ENCODE measurements at places on chromosomes 6 and 20. TPM values are rescaled to one million over a fixed set of nuclear protein-coding genes. Genes with fewer than 3 reads are reported as not detected.

Gene ASIP
- not detected for total RNA-seq

Gene CAGE1
- total RNA-seq = not detected

Gene ACOT8
- total RNA-seq = 36.0 TPM

Gene ZSCAN31
- 2.1 TPM for total RNA-seq

Gene HDAC2
- 66.0 TPM for total RNA-seq

Gene BPIFB1
- not detected for total RNA-seq

Gene TBC1D7
- total RNA-seq = 21.0 TPM

Gene VEGFA
- total RNA-seq = 46.0 TPM

Gene C6orf52
- total RNA-seq = 1.6 TPM

Gene MEI4
- not detected for total RNA-seq

Gene TNXB
- total RNA-seq = 0.51 TPM

Gene CST4
- not detected for total RNA-seq

Gene TP53TG5
- not detected for total RNA-seq

Gene NKX2-4
- total RNA-seq = not detected

Gene FHL5
- not detected for total RNA-seq

Gene CALHM6
- 1.6 TPM for total RNA-seq

Gene TUBB2B
- total RNA-seq = 95.6 TPM

Gene CCDC170
- 0.33 TPM for total RNA-seq

Gene BCKDHB
- 15.8 TPM for total RNA-seq

Gene FAM162B
- total RNA-seq = not detected

Gene RGS17
- total RNA-seq = 5.2 TPM

Gene LTB
- 2.0 TPM for total RNA-seq

Gene PHACTR1
- 4.1 TPM for total RNA-seq

Gene EYS
- total RNA-seq = not detected

Gene FAM135A
- 5.7 TPM for total RNA-seq

Gene RHAG
- total RNA-seq = not detected

Gene C6orf132
- 22.6 TPM for total RNA-seq

Gene SMPDL3A
- total RNA-seq = 7.0 TPM

Gene DSP
- 74.0 TPM for total RNA-seq

Gene ULBP3
- 17.2 TPM for total RNA-seq

Gene VARS1
- total RNA-seq = 85.2 TPM

Gene EIF6
- 244 TPM for total RNA-seq

Gene TCP11
- 0.16 TPM for total RNA-seq

Gene FAM209B
- total RNA-seq = not detected

Gene BANF2
- total RNA-seq = not detected

Gene SCRT2
- not detected for total RNA-seq

Gene FAM83C
- total RNA-seq = not detected

Gene HLA-A
- 466 TPM for total RNA-seq

Gene MAS1
- not detected for total RNA-seq

Gene ADGB
- not detected for total RNA-seq

Gene DEFB118
- total RNA-seq = not detected

Gene VSX1
- not detected for total RNA-seq

Gene TMC2
- total RNA-seq = not detected

Gene TGM3
- not detected for total RNA-seq

Gene DNAH8
- total RNA-seq = under 0.01 TPM

Data from mesangial cell (primary cell).